ENCODE measurements at places on chromosomes 6 and 20.

DNA sequence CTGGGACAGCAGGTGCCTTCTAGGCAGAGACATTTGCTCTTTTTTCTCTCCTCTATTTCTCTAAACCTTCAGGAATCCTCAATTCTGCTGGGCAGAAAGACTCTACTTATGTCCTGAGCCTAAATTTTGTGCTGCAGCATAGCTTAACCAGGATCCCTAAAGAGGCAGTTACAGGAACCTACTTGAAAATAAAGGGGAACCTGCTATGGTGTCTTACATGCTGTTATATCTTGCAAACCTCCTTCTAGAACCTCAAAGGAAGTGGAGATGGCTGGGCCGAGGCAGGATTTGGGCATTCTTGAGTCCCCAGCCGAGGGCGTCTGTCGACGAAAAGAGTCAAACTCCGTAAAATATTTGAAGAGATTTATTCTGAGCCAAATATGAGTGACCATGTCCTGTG, 17.1 kb upstream of the GMNN start:
- DNase-seq, result no peak

DNA sequence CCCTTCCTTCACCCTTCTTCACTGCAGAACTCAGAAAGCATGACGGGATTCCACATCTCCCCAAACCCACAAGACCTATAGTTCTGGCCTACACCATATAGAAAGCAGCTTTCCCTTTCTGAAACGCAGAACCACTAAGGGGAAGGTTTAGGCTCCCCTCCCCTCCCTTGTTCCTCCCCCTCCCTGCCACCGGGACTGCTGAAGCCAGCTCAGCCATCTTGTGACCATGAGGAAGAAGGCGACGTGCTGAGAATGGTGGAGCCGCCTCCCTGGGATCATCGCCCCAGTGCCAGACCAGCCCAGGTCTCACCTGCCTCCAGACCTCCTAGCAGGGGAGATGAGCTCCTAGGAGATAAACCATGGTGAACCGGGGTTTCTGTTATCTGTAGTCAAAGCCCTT, 19.6 kb downstream of the SERPINB6 start:
- no peak for DNase-seq

DNA sequence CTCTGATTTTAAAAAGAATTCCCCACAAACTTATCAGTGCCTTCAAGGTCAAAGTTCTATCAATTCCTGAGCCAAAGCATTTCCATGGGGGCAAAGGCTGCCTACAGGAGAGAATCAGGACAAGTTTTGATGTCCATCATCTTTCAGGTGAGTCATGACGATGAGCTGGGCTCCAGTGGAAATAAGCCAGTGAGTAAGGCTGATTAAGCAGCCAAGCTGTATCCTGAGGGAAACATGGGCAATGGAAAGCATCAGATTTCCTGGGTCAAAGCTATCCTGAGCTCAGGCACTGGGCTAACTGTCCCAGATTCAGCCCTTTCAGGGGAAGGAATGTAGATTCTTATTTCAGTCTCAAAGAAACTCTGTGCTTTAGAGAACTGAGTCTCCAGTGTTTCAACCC, 377.4 kb downstream of the CD109 start:
- no peak for DNase-seq

GRCh38 chr6:81648502-81648901, 104.0 kb downstream of the TENT5A start:
- DNase-seq, result no peak

- DNase-seq, result no peak
These were observed 20.2 kb upstream of the PIM1 start for GRCh38 chr6:37149745-37150144.

DNA sequence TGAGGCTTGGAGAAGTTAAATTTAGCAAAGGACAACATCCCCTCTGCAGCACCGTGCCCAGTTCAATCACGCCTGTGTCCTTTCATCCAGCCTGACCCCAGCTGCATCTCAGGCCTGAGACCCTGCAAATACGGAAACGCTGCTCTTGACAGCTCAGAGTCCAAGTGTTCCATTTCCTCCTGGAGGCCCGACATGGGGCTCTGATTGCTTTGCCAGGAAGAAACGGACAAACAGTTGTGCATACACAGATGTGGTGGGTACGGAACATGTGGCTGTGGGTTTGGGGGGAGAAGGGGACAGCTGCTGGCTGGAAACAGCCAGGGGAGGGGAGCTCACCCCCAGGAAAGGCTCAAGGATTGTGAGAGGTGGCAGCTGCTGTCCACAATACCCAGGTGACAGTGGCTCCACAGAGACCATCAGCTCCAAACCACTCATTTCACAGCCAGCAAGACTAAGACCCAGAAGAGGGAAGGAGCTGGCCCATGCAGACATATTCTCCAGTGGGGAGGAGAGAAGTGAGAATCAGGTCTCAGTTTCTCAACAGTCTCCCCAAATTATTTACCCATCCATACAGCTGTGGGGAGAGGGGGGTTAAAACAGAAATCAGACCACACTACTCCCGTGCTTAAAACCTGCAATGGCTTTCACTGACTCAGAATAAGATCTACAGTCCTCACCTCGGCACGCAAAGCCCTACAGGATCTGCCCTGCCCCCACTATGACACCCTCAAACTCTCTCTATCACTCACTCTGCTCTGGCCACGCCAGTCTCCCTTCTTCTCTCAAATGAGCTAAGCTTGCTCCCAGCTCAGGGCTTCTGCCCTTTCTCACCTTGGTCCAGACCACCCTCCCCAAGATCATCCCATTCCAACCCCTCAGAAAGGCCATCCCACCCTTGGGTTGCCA, 89.1 kb downstream of the PREX1 start:
- DNase-seq, result no peak

DNA sequence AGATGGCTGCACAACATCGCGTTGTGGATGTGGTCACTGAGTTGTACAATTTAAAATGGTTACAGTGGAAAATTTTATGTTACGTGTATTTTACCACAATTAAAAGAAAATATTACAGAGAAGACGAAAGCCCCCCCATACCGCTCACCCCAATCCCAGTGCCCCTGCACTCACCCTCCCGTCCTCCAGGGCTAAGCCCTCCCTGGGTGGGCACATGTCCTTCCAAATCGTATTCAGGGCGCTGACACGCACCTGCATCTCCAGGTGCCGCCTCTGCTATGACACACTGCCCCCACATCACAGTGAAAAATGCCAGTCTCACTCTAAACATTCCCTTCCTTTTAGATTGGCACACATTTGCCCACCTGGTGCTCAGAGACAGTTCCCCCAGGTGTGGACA, 49.4 kb downstream of the PSMG4 start:
- no peak for DNase-seq

DNA sequence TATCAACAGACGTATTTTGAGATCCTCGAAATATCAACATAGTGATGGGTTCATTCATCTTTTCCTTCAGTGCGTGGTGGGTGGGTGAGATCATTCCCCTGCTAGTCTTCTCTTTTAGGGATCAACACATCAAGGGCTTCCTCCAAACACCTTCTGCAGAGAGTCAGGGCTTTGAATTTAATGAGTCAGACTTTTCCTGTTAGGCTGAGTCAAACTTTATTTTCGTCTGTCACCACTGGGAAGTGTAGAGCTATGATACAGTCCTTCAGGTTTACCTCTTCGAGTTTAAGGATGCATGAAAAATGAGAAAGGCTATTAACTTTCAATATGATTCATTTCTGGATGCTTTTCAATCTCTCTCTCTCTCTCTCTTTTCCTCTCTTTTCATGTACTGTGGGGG, 189.1 kb downstream of the BMP2 start:
- DNase-seq, result no peak

GRCh38 chr6:46419576-46420002, 71.7 kb downstream of the RCAN2 start:
- peak; percentile 41 for DNase-seq

DNA sequence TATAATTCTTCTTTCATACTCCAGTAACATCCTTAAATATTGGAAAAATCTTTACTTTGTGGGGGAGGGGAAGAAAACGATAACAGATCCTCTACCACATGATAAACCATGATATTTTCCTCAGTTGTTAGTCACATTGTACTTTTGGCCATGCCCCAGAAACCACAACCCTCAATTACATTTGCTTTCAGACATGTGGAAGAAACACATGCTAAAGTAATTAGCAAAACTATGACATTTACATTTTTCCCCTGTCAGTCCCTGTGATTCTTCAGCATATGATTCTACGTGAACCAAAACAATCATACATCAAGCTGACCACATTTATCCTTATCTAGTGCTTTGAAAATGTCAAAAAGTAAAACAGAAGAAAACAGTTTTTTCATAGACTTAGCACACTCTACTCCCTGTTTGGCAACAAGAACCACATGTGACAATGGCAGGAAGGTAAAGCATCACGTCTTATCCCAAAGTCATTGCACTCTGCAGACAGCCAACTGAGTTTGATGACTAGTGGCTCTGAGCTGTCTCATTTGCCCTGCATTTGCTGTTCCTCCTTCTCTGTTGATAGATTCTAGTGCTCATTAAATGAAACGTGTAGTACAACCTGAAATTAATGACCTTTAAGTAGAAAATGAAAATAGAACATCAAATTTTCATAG, 505.8 kb upstream of the MARCKS start:
- no peak for DNase-seq

- DNase-seq, result no peak
These were observed 24.6 kb downstream of the DAAM2 start for GRCh38 chr6:39816747-39817146.

- DNase-seq, result peak; percentile 84
These were observed 715 bp downstream of the SOX12 start for GRCh38 chr20:325889-326644.

DNA sequence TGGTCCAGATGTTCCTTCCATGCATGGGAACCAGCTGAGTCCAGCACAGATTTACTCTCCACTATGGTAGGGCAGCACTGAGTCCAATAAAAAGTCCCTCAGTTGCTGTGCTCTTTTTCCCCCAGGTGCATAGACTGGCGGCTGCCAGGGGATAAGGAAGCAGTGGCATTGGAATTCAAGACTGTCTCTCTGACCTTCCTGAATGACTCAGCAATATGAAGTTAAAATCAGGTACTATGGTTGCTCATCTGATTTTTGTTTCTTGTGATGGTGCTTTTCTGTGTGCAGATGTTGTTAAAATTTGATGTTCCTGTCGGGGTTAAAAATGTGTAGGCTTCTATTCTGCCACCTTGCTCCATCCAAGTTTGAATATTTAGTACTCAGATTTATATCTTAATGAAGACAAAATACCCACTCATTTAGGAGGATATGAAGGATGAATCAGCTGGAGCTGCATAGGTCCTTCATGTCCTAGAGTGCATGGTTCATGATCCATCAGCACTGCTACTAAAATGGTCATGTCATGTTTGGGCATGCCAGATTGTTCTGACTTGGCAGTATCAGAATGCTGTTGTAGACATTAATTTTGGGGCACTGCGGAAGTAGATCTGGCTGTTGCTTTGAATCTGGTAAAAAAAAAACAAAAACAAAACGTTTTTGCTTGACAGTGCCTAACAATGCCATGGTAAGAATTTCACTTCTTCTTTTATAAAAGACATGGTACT, 321.2 kb upstream of the MAP3K7 start:
- DNase-seq, result no peak

GRCh38 chr6:106561686-106562405, 67.5 kb downstream of the RTN4IP1 start:
- DNase-seq, result no peak

DNA sequence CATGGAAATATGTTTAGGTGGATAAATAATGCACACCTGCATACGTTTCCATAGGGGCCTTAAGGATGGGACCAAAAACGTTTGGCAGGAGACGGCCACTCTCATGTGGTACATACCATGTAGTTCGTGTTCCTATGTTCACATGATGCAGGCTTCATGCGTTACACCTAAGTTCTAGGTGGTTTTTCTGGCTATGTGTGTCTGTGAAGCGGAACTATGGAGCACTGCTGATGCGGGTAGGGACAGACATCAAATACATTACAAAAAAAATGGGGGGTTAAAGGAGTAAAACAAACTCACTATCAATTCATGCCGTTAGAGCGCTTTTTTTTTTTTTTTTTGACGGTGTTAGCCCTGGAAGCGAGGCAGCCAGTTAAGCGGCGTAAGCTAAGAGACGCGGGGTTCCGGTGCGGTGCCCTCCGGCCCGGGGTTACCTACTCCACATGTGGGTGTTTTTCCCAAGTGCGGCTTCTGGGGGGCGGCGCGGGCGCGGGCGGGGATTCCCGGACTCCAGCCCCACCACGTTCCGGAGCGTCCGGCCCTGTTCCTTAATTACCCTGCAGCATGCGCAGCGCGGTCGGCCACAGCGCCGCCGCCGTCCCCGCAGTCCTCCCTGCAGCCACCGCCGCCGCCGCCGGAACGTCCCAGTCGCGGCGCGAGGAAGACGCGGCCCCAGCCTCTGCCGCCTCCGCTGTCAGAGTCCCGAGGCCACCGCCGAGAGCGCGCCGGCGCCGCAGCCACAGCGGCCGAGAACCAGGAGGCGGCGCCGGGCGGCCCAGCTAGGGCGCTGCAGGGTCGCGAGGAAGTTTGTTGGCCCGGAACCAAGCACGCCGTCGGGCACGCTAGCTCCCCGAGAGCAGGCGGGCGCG, 648 bp downstream of the COL19A1 start:
- peak; percentile 88 for DNase-seq

DNA sequence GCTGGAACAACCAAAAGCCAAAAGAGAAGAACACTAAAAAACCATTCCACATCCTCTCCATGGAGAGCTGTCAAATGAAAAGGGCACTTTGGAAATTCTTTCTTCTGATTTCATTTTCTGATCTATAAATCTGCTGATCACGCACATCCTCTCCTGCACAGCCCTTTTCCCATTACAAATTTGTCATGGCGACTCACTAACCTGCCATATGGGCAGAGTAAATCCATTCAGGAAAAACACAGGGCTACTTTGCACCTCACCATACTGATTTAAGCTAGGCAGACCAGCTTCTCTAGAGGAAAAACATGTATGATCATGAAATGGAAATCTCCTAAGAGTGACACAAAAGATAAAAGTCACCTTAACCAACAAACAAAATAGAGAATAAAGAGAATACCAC, 26.0 kb downstream of the TOMM6 start:
- DNase-seq, result no peak

GRCh38 chr20:36745234-36745926, 510 bp downstream of the NDRG3 start:
- DNase-seq, result peak; percentile 62

DNA sequence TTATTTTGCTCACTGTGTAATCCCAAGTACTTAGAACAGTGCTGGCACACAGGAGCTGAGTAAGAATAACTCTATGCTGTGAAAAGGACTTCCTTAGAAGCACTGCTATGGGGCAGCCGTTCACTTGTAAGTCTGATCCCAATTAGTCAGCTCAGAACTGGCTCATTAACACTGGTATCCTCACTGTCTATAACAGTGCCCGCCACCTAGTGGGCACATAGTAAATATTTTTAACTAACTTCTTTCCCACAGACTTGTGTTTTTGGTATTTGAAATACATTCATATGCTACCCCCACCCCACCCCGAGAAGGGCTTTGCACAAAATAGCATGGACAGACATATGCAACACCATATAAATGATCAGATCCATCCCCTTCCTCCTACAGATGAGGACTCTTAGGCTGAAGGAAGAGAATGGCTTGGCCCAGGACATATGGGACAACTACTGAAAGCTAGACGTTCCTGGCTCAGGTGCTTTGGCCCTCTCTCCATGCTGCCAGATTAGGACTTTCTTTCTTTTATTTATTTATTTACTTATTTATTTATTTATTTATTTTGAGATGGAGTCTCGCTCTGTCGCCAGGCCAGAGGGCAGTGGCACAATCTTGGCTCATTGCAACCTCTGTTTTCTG, 47.1 kb downstream of the DST start:
- peak; percentile 49 for DNase-seq

Measured in retina (tissue), 1 donor.